ENCODE measurements at places on chromosomes 6 and 20.

GRCh38 chr6:33683576-33684427 is 27.7 kb downstream of the UQCC2 start:
- no peak for DNase-seq

- no peak for DNase-seq
Observed at GRCh38 chr20:44279228-44279627, 31.8 kb downstream of the FITM2 start.

DNA sequence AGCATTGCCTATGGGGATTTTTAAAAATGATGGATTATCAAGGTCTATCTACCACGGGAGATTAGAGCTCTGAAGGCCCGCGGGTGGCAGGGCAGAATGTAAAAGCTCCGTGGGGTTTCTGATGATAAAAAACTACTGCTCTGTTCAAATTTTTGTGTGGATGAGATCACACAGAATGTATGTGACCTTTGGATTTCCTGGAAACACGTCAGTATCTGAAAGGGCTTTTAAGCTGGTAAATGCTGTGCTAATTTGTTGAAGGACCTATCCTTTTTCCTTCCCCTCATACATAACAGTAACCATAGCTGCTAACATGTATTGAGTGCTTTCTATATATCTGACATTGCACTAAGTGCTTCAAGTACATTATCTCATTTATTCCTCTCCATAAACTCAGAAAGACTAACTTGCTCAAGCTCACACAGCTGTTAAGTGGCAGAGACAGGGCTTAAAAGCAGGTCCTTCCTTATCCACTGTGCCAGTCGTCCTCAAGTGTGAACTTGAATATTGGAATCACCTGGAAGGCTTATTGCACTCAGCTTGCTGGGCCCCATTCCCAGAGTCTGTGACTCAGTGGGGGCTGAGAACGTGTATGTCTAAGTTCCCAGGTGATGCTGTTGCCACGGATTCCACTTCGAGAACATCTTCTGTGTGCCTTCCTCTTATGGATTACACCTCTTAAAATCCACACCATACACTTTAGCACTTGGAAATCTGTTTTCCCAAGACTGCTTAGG is 1.9 kb upstream of the TMEM242 start:
- DNase-seq = no peak

GRCh38 chr6:136609873-136610706 is 59.9 kb upstream of the MAP7 start:
- DNase-seq = no peak

- DNase-seq = no peak
Observed at GRCh38 chr6:135506270-135506997, 8.9 kb upstream of the AHI1 start.

GRCh38 chr6:132316970-132317369 is 84.3 kb downstream of the MOXD1 start:
- no peak for DNase-seq
